Putamen (tissue), 1 donor: ENCODE measurements at places on chromosomes 6 and 20.
A peak's percentile ranks its signal among the peaks of the same experiment; 100 is the strongest.

DNA sequence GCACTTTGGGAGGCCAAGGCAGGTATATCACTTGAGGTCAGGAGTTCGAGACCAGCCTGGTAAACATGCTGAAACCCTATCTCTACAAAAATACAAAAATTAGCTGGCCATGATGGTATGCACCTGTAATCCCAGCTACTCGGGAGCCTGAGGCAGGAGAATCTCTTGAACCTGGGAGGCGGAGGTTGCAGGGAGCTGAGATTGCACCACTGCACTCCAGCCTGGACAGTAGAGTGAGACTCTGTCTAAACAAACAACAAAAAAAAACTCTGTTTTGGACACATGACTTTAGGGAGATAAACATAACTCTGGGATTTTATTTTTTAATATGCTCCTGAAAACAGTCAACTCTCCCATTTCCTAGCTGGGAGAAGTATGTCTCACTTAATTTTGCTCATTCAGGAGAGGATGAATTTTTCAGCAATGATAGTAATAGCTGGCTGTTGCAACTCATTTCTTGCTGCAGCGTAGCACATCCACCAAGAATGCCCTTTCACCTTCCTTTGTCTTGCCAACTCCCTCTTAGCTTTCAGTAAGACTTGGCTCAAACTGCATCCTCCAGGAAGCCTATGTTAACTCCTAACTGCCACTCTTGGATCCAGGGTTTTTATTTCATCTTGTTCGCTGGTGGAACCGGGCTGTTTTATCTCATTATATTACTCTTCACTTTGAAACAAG lies 24.3 kb downstream of the TOP1 start:
- no peak for DNase-seq

DNA sequence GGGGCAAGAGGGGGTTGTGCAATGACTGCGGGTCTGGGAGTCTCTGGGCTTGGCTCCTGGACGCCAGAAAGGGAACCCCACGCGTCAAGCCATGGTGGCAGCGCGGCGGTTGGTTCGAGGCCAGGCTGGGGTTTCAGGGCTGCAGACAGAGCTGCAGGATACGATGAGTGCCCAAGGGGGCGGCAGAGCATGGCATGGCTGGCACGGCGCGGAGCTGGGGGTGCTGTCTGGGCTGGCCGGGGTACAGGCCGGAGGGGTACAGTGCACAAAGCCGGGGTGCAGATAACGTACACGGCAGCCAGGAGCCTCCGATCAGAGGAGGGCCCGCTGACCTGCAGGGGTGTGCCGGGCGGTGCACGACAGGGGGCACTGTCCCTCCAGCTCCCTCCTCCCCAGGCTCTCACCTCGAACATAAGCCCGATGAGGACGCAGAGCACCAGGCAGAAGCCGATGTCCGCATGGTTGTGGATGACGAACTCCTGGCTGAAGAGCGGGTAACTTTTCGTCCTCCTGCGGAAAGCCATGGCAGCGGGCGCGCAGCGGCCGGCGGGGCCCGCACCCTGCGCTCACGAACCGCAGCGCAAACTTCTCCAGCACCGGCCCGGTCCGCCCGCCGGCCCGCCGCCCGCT lies 353 bp downstream of the TRAM2 start:
- no peak for DNase-seq

DNA sequence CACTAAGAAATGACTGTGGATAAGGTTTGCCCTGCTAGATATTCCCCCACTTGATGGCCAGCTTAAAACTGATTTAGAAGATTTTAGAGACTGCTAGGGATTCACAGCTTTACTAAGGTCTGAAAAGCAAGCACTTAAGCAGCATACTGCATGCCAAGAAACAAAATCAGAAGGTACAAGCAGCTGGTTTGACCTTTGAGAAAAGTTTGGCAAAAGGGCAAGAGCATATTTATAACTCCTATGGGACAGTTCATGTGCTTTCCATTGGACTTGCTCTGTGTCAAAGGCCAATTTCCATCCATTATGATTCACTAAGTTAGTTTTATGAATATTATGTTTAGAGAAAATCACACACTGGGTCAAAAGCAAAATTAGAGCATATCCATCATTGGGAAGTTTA lies 402.8 kb downstream of the PKHD1 start:
- no peak for DNase-seq

GRCh38 chr6:98292810-98293209 lies 541.6 kb upstream of the POU3F2 start:
- no peak for DNase-seq

GRCh38 chr6:170057961-170058877 lies 232.7 kb downstream of the DLL1 start:
- DNase-seq, result no peak

DNA sequence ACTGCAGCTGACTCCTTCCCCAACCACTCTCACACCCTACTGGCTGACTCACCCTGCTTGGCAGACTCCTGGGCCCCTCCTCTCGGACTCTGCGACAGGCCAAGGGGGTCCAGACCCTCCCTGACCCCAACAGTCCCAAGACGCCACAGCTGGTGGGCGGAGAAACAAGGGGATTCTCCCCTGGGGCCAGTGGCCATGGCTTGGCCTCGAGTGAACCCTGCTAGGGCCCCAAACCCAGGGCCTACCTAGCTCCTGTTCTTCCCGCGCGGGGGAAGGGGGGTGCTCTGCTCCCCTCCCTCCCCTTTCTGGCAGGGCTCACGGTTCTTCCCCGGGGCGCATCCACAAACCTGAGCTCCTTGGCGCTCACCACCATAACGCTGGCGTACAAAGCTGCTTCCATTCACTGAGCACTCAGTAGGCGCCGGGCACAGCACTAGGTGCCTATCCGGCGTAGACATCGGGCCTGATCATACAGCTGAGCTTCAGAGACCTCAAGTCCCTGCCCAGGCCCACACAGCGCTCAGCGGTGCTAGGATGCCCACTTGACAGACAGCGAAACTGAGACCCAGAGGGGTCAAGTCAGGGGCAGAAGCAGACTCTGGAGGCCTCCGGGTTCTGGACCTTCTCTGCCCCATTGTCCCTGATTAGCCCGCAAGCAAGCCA lies 597 bp downstream of the ADA start:
- no peak for DNase-seq

GRCh38 chr6:49557177-49557576 lies 6.7 kb downstream of the C6orf141 start:
- DNase-seq, result no peak

DNA sequence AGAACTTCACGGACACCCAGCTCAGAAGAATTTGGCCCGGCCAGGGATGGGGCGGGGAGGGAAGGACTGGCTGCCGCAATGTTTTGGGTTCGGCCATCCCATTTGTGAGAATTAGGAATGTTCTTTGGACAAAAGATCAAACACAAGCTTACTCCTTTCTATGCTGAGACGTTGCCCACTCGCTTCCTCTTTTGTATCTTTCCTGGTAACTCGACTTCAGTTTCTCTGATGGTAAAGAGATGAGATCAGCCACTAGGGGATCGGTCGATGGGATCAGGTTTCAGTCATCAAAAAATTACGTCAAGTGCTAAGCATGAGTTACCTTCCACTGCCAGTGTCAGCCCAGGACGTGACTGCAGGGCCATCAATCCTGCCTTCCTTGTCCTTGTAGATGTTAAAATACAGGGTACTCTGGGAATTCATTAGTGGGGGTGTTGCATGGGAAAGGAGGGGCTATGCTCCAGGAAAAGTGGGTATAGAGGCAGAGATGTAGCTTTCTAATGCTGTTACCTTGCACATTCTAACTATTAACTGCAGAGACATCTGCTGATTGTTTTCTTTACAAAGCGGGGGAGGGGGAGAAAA lies 190.2 kb downstream of the TSHZ2 start:
- no peak for DNase-seq

DNA sequence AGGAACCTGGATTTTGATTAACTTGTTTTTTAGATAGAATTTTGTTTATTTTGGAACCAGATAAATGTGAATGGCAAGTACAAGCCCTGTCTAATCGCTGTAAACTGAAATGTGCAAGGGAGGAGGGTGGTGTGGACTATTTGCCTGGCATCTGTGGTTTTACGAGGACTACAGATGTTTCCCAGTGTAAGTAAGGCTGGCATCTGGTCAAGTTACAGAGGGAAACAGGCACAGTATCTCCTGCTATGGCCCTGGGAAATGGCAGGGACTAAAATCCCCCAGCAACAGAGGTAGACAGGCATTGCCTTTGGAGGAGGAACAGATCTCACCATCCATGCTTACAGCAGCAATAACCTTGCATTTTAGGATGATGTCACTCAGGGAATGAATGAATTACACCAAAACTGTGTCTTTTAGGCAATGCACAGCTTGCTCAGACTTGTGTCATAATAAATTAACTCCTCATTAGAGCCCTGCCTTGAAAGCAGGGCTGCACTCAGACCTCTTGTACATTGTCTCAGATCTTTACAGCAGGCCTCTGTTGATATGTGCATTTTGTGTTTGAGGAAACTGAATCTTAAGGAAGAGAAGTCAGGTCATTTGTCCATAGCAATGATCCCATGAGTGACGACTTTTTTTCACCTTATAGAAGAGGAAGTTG lies 96.2 kb downstream of the TCP11 start:
- no peak for DNase-seq

GRCh38 chr6:140779341-140779740 lies 1353.4 kb upstream of the GJE1 start:
- DNase-seq, result no peak

DNA sequence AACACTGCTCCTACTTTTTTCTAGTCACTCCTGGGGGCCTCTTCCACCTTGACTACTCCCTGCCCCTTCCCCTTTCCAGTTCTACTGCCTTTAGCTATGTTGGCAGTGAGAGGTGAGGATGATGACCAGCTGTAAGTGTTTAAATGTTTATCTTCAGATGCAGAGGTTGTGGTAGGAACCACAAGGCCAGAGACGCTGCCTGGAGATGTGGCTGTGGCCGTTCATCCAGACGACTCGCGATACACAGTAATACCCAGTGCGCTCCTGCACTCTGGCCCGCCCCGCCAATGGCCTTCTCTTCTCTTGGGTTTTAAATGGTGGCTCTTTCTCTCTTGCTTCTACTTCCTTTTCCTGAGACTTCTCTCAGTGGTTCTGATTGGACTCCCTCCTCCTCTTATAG lies 4.6 kb downstream of the VARS2 start:
- DNase-seq, result no peak

- no peak for DNase-seq
Observed at GRCh38 chr6:120965814-120966213, 368.5 kb downstream of the TBC1D32 start.

- peak; percentile 70 for DNase-seq
Observed at GRCh38 chr6:17986656-17987446, 584 bp downstream of the KIF13A start.

DNA sequence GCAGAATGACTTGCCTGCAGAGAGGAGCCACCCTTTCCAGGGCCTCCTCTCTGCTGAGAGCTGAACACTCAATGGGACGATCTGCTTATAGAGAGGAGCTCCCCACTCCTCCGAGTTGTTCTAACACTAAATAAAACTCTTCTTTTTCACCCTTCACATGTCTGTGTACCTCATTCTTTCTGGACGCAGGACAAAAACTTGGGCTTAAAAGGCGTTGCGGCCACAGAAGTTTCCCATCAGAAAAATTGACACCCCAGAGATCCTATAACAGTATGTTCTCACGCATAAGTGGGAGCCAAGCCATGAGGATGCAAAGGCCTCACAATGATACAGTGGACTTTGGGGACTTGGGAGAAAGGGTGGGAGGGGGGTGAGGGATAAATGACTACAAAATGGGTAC lies 121.2 kb downstream of the GMPR start:
- no peak for DNase-seq

DNA sequence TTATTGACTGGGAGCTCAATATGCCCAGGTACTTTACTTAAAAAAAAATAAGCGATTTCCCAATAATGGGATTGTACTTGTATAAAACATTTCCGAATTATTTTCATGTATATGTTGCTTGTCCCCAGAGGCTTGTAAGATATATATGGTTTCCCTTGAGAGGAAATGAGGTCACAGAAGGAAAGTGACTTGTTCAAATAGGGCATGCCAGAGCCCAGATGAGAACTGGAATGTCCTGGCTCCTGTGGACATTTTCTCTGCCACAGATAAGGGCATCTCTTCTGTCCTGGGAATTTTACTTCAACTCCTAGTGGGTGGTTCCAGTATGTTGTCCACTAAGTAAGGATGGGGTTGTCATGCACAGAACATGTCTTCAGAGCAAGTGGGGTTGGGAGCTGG lies 63.0 kb downstream of the LYRM2 start:
- DNase-seq, result no peak

GRCh38 chr6:89290401-89291155 lies 24.5 kb downstream of the GABRR2 start:
- DNase-seq, result no peak

- DNase-seq, result no peak
Observed at GRCh38 chr20:47854687-47855212, 69.5 kb upstream of the SULF2 start.

DNA sequence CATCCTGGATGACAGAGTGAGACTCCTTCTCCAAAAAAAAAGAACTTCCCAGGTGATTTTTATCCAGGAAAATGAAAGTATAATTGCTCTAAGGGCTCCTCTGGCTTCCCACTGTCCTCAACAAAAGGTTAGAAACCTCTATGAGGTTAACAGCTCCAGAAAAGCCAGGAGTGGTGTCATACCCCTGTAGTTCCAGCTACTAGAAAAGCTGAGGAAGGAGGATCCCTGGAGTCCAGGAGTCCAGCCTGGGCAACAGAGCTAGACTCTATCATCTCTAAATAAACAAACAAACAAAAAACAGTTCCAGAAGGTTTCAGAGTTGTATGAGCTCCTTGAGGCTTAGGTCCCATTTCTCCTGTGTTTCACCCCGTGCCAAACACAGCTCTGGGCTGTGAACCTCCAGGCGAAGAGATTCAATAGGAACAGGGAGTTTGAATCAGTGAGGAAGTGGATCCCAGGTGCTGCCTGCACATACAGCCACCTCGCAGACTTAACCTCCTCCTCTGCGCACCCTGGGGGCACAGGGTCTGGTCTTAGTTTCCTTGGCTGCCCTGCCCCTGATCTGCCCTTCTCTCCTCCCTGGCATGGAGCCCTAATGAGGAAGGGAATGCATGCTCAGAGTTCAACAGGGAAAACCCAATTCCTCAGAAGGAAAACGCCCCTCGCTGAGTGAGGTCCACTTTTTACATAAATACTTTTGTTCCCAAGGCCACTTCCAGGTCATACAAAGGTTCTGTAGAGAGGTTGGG lies 31.0 kb downstream of the ZC3H12D start:
- DNase-seq, result no peak

GRCh38 chr20:53838311-53838868 lies 232.0 kb downstream of the BCAS1 start:
- DNase-seq, result no peak

- DNase-seq, result no peak
Observed at GRCh38 chr20:19710336-19711120, 47.5 kb upstream of the RIN2 start.

DNA sequence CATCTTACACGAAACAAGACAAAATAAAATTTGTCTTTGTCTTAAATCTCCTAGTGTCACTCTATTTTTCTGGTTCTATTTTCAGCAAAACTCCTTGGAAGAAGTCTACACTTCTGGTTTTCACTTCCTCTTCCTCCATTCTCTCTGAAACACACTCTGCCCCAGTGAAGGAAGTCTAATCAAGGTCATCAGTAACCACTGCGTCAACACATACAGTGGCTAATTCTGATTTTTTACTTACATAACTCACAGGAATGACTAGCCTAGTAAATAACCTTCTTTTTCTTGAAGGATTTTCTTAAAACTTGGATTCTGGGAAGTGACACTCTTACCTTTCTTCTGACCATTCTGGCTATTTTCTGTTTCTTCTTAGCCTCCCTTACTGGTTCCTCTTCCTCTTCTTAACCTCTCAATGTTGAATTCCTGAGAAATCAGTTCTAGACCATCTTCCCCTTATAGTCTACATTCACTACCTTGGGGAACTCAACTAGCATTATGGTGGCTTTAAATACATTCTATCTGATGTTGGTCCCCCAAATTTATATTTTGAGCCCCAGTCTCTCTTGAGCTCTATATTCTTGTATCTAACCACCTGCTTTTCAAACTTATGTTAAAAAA lies 37.5 kb downstream of the AIG1 start:
- DNase-seq, result no peak

GRCh38 chr6:21556511-21556910 lies 37.0 kb upstream of the SOX4 start:
- no peak for DNase-seq
